ENCODE measurements at places on chromosomes 5 and 9.

DNA sequence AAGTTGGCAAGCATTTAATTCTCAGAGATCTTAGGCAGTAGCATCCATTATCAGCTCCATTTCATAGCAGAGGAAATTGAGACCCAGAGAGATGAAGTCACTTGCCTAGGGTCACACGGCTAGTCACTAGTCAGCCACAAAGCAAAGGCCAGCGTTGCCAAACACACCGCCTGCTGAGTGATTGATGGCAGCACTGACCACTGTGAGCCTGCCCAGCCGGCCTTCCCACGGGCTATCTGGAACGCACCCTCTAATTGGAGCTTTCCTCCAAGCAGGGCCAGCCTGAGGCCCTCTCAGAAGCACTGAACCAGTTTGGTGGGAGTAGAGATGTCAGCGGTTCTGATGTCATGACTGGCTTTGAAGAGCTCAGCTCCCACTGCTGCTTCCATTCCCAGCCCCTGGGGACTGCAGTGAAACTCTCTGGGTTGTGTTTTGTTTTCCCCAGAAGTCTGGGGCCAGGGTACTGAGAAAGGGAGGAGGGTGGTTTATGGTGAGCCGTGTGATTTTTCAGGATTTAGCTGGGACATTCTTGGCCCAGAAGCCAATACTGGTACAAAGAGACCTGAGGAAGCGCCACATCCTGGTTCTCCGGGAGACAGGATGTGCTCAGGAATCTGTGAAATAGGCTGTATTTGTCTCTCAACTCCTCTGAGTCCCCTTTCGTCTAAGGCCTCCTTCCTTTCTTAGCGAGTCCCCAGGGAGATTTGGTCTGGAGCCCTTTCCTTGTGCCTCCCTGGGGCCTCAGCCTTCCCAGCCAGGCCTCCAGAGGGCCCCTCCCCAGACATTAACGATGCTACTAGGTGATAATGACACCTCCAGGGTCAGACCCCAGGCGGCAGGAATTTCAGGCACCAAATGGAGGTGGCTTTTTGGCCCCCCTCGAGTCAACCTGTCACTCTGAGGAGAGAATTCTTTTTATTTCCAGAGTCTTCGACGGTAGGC, 44.5 kb downstream of the SPRY4 start:
- no peaks in the 10 kb centered on the region for H3K36me3 ChIP-seq
- H3K4me1 ChIP-seq = peaks cover 5% of the 10 kb centered on the region
- H3K27me3 ChIP-seq = peaks cover 3% of the 10 kb centered on the region
- no peak overlapping the region for H3K27ac ChIP-seq

DNA sequence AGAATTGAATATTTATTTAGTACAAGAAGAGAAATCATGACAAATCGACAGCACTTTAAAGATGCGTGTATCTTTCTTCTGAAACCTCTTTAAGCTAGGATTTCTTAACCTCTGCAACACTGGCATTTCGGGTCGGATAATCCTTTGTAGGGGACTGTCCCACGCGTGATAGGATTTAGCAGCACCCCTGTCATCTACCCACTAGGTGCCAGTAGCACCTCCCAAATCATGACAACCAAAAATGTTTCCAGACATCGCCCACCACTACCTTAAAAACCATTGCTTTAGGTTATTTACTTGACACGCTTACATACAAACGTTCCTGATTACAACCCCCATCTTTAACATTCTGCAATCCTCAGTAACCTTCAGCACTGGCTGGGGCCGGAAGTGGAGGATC, 223.1 kb downstream of the TRIM32 start:
- no peak overlapping the region for H3K4me3 ChIP-seq
- no peaks in the 10 kb centered on the region for H3K4me1 ChIP-seq
- no peak overlapping the region for H3K27ac ChIP-seq
- no peaks in the 10 kb centered on the region for H3K36me3 ChIP-seq
- DNase-seq = no peak

GRCh38 chr9:116589392-116590354, 97.4 kb upstream of the TRIM32 start:
- H3K4me1 ChIP-seq = no peaks in the 10 kb centered on the region
- H3K27ac ChIP-seq = no peak overlapping the region
- DNase-seq = no peak
- no peaks in the 10 kb centered on the region for H3K36me3 ChIP-seq
- H3K27me3 ChIP-seq = no peaks in the 10 kb centered on the region

DNA sequence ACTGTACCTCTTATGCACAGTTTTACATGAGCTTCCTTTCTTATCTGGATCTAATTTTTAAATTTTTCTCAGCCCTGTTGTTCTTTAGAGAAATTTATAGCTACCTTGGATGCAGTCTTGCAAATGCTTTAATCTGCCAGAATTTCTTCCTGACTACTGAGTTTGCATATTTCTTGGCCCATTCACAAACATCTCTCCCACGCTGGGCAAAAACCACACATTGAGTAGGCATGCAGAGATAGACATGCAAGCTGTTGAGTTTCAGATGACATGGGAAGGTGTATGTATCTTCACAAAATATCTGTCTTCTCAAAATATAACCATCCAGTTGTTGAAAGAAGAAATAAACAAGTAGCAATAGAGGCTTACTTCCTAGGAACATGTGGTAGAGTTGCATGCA, 101.2 kb downstream of the PARP8 start:
- peaks cover 32% of the 10 kb centered on the region for H3K36me3 ChIP-seq
- no peak for DNase-seq
- peaks cover 24% of the 10 kb centered on the region for H3K4me1 ChIP-seq
- no peak overlapping the region for H3K4me3 ChIP-seq
- H3K27ac ChIP-seq = peak overlapping the region; percentile 11

DNA sequence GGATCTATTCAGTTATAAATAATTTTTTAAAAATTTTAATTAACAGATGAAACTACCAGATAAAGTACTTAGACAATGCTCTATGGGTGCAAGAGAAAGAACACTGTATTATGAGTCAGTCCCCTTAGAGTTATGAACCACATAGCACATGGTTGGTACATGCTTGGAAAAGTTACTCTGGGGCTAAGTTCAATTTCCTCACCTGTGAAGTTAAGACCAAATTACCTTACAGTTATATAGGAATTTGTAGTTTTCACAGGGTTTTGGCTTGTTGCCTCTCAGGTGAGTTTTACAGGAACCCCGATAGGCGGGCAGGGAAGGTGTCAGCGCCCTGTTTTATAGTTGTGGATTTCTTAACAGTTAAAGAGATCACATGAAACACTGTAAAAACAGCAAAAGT, 1.2 kb downstream of the PANK3 start:
- H3K27me3 ChIP-seq = peaks cover 3% of the 10 kb centered on the region
- peaks cover 47% of the 10 kb centered on the region for H3K4me1 ChIP-seq
- no peak for DNase-seq

DNA sequence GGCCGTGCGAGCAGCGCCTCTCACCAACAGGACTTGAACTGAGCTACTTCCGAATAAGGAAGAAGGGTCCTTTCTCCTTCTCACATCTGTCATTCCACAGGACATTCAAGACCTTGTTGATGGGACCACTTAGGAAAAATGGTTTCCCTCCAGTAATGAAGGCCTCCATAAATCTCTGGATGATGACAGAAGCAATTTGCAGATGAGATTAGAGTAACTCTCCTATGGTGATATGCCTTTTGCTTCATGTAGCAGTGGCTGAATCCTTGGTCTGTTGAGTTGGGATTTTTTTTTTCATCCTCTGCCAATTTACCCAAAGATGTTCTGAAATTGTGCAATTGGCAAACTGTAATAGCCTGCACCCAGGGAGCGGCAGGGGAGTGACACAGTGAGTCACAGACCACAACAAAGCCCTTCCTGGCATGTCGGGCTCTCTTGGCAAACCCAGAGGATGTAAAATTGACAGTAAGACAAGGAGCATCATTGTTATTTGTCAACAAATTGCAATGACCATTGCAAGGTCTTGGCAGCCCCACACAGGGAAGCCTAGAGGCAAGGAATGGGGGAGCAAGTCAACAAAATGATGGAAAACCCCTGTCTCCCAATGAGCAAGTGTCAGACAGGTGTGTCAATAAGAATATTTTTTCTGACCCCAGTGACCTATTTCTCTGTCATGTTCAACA, 275.9 kb downstream of the ACTL7B start:
- no peaks in the 10 kb centered on the region for H3K36me3 ChIP-seq
- no peaks in the 10 kb centered on the region for H3K27me3 ChIP-seq
- no peak overlapping the region for H3K4me3 ChIP-seq
- H3K4me1 ChIP-seq = no peaks in the 10 kb centered on the region
- no peak for DNase-seq

- no peak overlapping the region for H3K4me3 ChIP-seq
- no peak overlapping the region for H3K27ac ChIP-seq
- no peaks in the 10 kb centered on the region for H3K4me1 ChIP-seq
These were observed 330.1 kb downstream of the ADGRV1 start for GRCh38 chr5:90888511-90889324.

- H3K4me1 ChIP-seq = no peaks in the 10 kb centered on the region
- no peaks in the 10 kb centered on the region for H3K36me3 ChIP-seq
- DNase-seq = no peak
- H3K27ac ChIP-seq = no peak overlapping the region
These were observed 60.6 kb upstream of the FCN1 start for GRCh38 chr9:134978272-134978671.

- H3K4me1 ChIP-seq = no peaks in the 10 kb centered on the region
- H3K36me3 ChIP-seq = no peaks in the 10 kb centered on the region
- DNase-seq = no peak
- no peak overlapping the region for H3K27ac ChIP-seq
These were observed 92.9 kb downstream of the DRD1 start for GRCh38 chr5:175351126-175351525.

DNA sequence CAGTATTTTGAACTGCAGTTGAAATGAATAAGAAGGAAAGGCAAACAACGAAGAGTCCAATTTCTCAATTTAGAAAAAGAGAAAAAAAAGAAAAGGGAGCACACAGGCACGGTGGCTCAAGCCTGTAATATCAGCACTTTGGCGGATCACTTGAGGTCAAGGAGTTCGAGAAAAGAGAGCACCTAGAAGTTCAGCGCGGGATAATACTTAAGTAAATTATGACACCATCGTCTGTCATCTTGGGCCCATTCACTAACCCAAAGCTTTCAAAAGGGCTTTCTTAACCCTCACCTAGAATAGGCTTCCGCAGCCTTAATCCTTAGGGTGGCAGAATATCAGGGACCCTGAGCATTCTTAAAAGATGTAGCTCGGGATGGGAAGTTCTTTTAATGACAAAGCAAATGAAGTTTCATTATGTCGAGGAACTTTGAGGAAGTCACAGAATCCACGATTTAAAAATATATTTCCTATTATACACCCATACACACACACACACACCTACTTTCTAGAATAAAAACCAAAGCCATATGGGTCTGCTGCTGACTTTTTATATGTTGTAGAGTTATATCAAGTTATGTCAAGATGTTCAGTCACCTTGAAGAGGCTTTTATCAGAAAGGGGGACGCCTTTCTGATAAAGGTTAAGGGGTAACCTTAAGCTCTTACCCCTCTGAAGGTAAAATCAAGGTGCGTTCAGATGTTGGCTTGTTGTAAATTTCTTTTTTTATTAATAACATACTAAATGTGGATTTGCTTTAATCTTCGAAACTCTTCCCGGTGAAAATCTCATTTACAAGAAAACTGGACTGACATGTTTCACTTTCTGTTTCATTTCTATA, 602 bp upstream of the CD274 start:
- no peaks in the 10 kb centered on the region for H3K27me3 ChIP-seq
- H3K4me1 ChIP-seq = peaks cover 83% of the 10 kb centered on the region
- no peak for DNase-seq
- peak overlapping the region; percentile 90 for H3K27ac ChIP-seq
- peak overlapping the region; percentile 96 for H3K4me3 ChIP-seq

DNA sequence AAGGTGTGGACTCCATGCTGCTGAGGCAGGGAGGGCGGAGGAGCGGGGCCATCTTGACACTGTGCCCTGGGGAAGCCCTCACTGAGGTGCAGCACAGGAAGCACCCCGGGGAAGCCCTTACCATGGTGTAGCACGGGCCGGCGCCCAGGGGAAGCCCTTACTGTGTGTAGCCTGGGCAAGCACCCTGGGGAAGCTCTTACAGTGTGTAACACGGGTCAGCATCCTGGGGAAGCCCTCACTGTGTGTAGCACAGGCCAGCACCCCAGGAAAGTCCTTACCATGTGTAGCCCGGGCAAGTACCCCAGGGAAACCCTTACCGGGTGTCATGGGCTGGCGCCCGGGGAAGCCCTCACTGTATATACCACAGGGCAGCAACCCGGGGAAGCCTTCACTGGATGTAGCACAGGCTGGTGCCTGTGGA, 62.6 kb upstream of the ZNF354B start:
- no peak overlapping the region for H3K27ac ChIP-seq
- DNase-seq = no peak
- H3K36me3 ChIP-seq = no peaks in the 10 kb centered on the region
- H3K4me1 ChIP-seq = no peaks in the 10 kb centered on the region

DNA sequence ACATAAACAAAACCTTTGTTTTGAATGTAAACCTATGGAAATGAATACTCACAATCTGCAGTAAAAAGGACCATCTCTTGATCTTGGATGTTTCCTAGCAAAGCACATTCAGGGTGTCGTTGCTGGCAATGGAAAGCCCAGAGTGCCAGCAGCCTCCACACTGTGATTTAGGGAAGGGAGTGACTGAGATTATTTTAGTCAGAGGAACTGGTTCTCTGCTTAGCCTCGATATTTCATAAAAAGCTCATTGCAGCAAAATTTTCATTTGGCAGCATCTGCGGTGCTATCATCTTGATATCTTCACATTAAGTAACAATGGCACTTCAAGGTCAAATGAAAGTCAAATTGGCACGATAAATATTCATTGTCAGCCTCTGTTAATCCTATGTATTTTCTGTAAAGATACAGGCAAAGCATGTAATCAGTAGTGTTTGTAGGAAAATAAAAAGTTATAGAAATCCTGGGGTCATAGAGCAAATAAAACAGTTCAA, 116.0 kb downstream of the MACIR start:
- peaks cover 4% of the 10 kb centered on the region for H3K27me3 ChIP-seq
- no peak overlapping the region for H3K27ac ChIP-seq
- DNase-seq = no peak
- H3K36me3 ChIP-seq = no peaks in the 10 kb centered on the region
- no peak overlapping the region for H3K4me3 ChIP-seq
